ENCODE measurements at places on chromosomes 16 and 17. TPM values are rescaled to one million over a fixed set of nuclear protein-coding genes. Genes with fewer than 3 reads are reported as not detected.

DNA sequence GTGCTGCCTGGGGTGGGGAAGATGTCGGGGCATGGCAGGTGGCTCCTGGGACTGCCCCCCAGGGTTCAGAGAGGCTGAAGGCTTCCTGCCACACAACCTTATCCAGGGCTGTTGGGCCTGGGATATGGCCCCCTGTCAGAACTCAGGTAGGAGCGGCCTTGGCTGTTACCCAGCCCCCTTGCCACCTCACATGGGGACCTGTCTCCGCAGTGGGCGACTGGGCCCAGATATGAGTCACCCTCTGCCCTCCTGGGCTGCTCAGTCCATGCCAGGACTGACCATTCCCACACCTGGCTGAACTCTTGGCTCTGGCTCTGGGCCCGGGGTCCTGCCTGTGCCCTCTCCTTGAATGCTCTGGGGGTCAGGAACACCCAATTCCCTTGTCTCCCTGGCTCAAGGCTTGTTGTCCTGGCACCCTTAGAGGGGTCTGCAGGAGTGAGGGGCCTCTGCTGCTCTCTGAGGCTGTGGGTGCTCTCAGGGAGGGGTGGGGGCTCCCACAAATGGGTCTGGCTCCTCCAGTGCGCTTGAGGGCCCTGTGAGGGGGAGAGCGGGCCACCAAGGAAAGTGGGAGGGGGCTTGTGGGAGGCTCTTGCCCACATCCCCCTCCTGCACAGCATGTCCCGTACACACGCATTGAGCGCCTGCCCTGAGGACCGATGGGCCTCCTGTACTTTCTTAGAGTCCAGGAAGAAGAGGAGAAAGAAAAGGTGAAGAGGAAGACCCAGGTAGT is 36.0 kb downstream of the LGALS9 start:
- DNase-seq = no peak

DNA sequence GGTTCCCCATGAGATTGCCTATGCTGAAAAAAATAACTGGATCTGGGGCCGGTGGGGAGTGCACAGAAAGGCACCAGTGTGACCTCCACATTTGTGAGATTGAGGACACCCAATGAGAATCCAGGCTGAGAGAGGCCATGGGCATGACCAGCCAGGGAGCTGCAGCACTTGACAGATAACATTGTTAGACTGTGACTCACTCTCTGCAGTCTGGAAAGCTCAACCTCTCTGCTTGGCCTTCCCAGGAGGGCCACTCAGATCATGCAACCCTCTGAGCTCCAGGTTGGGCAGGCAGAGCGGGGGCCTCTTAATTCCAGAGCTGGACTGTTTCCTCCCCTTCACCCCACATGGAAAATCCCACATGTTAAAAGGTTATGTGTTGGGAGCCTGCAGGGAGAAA is 30.1 kb downstream of the FZD2 start:
- DNase-seq = peak; percentile 83

- no peak for DNase-seq
These were observed 7.5 kb downstream of the NFE2L1 start for GRCh38 chr17:48055531-48056245.

DNA sequence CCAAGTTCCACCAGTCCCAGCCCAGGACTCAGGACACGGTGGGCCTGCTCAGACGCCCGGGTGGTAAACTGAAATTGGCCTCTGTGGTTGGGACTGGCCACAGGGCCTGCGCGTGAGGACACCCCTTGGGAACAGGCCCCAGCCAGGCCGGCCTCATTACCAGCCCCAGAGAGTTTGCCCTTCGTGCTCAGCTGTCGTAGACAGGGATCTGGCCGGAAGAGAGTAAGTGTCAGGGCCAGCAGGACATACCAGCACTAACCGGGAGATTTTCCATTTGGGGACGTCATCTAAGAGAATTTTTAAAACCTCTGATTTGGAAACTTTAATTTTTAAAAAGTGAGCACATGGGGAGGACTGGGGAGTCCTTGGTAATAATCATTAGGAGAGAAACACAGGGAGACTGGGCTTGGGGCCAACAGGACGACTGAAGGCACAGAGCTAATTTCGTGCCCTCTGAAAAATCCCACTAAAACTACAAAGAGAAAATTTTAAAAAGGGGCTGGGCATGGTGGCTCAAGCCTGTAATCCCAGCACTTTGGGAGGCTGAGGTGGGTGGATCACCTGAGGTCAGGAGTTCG is 2.4 kb upstream of the RBFOX3 start:
- no peak for DNase-seq

DNA sequence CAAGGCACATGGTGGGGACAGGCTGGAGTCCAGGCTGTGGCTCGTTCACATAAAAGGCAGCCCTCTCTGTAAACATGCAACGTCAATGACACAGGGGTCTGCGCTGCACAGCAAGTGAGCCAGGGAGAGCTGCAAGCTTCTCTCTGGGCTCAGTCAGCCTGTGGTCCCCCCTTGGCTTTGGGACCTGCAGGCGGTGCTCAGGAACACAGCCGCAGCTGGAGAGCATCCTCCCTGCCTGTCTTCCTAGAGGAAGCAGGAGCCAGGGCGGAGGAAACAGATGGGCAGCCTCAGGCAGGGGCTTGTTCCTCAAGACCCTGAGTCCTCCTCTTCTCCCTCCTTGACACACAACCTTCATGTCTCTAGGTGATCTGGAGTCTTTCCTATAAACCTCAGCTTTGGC is 228.0 kb downstream of the C16orf78 start:
- no peak for DNase-seq

DNA sequence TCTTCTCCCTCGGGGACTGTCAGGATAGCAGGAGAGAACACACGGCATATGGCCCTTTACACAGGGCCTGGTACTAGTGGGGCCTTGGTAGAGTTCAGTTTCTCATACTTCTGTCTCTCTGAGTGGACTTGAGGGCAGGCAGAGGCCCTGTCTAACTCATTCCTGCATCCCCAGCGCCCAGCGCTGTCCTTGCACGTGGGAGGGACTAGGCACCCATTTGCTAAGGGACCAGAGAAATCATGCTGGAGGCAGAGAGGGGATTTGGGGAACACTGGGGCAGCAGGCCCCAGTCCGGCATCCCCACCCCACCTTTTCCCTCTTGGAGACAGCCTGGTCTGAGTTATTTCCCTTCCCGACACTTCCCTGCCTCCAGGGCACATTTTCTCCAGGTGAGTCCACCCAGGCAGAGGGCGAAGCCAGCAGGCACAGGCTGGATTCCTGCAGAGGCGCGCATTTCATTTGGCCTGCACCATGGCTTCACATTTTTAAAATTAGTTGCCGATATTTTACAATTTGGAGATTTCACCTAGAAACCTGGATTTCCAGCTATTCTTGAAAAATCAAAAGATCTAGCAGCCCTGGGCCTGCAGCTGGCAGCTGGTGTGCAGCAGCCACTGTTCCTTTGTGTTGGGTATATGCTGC is 9.7 kb upstream of the NKD1 start:
- no peak for DNase-seq

- no peak for DNase-seq
These were observed 198.0 kb downstream of the ZNF423 start for GRCh38 chr16:49657736-49658465.

- DNase-seq = no peak
These were observed 56.3 kb upstream of the DHX40 start for GRCh38 chr17:59508999-59509625.

- no peak for DNase-seq
These were observed 51.8 kb downstream of the BEAN1 start for GRCh38 chr16:66478733-66479511.

DNA sequence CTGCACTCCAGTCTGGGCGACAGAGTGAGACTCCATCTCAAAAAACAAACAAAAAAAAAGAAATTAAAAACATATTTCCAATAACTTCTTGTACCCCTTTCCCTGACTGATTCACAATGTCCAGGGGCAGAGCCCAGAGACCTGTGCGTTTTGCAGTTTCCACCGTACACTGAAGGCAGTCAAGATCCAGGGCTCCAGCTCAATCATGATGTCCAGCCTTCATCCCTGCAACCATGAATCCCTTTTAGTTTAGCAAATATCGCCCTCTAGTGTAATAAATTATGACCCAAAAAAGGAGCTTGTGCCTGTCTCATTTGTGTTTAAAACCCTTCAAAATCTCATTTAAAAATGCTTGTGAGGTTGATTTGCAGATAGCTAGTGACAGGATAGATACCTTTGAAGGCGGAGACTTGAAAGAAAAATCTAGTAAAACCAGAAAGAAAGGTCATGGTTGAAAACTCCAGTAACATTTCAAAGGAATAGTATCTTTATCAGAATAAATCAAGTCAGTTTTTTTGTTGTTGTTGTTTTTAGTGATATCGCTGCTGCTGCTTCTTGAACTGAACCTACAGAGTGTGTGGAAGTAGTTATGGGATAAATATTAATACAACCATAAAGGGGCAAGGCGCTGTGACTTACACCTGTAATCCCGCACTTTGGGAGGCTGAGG is 3.7 kb upstream of the ERN1 start:
- DNase-seq = no peak

Gene SRL
- 0.11 TPM for total RNA-seq

All from pulmonary artery endothelial cell (primary cell).